Placental epithelial cell (primary cell): ENCODE measurements at places on chromosomes 11 and 22. TPM values are rescaled to one million over a fixed set of nuclear protein-coding genes. Genes with fewer than 3 reads are reported as not detected.

The PLAAT5 gene
- 5.9 and 6.1 TPM in 2 replicates for total RNA-seq

The BARX2 gene
- not detected in 2 replicates for total RNA-seq

The TBX1 gene
- total RNA-seq = 0.65 and 0.79 TPM in 2 replicates

The SMTNL1 gene
- total RNA-seq = not detected in 2 replicates

The PDE3B gene
- under 0.01 and 0.11 TPM in 2 replicates for total RNA-seq

The PNPLA3 gene
- total RNA-seq = 0.39 and 0.98 TPM in 2 replicates
